ENCODE measurements at places on chromosomes 13 and 19. TPM values are rescaled to one million over a fixed set of nuclear protein-coding genes. Genes with fewer than 3 reads are reported as not detected.

DNA sequence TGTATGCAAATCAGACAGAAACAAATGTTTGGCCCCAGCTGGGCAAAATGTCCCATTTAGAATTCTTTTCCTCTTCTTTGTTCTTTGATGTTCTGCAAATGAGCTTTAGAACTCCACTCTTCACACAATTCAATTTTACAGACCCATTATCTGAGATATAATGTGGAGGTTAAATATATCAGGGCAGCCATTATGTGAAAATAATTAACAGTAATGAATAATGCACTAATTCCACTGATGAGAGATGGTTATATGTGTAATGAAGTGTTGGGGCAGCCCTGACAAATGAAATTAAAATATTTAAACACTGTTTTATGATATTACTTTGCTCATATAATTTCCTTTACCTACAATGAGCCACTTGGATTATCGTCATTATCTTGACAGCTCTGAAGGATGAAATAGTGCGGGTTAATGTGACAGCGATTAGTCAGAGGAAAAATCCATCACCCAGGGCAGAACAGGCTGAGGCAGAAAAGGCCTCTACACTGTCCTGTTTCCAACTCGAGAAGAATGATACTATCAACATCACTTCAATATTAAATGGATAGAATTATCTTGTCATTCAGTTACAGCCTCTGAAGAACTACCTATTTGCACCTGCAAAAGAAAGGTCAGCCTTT is 321.1 kb downstream of the RBM26 start:
- DNase-seq, result no peak

GRCh38 chr19:30167976-30168635 is 204.1 kb upstream of the ZNF536 start:
- no peak for DNase-seq

DNA sequence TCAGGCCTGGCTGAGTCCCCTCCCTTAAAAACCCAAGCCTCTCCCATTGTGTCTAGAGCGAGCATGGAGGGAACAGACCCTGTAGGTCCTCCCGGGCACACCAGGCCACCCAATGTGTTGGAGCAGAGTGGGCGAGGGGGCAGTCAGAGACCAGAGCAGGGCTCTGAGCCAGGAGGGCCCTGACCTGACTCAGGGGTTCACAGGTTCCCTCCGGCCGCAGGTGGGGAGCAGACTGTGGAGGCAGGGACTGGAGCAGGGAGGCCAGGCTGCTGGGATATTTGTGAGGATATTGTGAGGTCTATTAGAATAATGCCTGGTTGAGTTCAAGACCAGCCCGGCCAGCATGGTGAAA is 1.6 kb upstream of the TYROBP start:
- no peak for DNase-seq

- DNase-seq, result no peak
These were observed 254.9 kb upstream of the KLF12 start for GRCh38 chr13:74389056-74389455.

Gene TUBA3C
- total RNA-seq, result not detected

Gene GJB6
- total RNA-seq, result 12.6 TPM

- no peak for DNase-seq
These were observed 30.9 kb downstream of the COL4A1 start for GRCh38 chr13:110275931-110276552.

Gene GJA3
- not detected for total RNA-seq

DNA sequence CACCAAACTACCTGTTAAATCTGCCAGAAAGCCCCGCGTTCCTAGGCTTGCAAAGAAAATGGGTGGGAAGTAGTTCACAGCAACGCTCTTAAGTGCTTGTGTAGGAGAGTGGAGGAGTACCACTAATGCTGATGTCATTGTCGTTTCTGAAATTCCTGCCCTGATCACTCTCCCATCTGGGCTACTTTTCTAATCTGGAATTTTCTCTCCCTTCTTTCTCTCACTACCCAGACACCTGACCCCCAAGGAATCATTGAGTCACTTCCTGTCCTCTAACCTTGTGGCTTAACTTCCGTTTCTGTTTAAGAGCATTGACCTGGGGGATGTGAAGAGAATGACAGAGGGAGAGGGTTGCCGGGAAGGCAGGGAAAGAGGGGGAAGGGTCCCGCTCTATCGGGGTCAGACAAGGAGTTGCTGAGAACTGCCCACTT is 98.7 kb downstream of the STARD13 start:
- no peak for DNase-seq

DNA sequence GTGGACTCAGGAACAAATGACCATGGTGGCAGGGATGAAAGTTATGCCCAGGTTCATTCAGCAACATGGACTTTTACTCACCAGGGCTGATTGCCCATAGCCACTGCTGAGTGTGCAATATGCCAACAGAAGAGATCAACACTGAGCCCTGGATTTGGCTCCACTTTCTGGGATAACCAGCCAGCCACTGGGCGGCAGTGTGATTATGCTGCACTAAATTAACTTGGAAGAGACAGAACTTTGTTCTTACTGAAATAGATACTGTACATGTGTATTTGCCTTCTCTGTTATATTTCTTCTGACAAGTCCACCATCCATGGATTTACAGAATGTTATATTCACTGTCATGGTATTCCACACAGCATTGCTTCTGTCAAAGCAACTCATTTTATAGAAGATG is 257.4 kb downstream of the TDRD3 start:
- no peak for DNase-seq

- DNase-seq, result no peak
These were observed 30.5 kb downstream of the ZSWIM4 start for GRCh38 chr19:13825489-13826441.
